Frontal cortex (tissue), 4 donors: ENCODE measurements at places on chromosomes 4 and X. TPM values are rescaled to one million over a fixed set of nuclear protein-coding genes. Genes with fewer than 3 reads are reported as not detected.

Gene FRG2
- not detected for total RNA-seq

Gene RBMXL3
- total RNA-seq: not detected

Gene CDKL5
- 37.5 TPM for total RNA-seq

Gene TEX13D
- total RNA-seq: not detected

Gene GPR78
- total RNA-seq: under 0.01 TPM

DNA sequence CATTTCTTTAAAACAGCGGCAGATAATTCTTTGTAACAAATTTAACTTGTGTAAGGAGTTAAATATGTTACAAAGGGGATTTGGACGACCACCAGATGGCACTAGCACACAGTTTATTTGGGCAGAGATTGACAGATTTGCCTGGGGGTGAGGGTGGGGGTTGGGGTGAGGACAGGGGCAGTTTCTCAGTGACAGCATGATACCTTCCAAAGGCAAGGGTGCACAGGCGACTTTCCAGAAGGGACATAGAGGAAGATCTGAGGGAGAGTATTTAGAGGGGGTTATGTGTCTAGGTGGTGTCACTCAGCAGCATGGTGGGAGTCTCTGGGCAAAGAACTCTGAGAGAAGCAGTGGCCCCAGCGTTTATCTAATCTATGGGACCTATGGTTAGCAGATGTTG is 9.6 kb upstream of the TMA16 start:
- DNase-seq: peak; percentile 26

DNA sequence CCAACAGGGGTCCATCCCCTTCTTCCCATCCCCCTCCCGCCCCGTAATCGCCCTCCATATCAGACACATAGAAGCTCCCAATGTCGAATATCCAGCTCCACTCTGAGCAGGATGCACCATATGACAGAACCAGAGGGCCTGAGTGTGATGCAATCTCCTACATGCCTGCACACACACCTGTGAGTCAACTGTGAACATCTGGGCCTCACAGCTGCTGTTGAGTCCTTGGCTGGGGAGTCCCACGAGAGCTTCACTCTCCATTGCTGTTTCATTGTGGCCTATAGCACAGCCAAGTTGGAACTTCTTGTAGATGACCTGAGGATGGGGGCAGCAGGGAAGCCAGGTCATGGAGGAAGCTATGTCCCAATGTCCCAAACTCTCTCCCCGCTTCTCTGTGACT is 8.2 kb downstream of the SLC38A5 start:
- no peak for DNase-seq

DNA sequence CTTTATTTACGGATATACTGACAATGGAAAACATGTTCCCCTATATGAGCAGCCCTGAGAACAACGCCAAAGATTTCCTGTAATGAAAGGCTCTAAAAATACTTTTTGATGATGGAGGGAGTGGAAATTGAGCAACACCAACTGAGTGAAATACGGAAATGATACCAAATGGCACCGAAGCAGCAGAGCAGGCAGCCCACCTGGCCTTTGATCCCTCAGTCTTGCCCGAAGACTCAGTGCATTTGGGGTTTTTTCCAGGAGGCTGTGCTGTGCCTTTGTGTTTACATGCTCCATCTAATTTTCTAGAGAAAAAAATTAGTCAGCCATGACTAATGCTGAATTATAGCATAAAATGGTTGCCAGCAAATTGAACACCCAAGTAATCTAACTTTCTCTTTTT is 169.9 kb upstream of the RBPJ start:
- DNase-seq: no peak

- no peak for DNase-seq
Observed at GRCh38 chrX:91137883-91138282, 296.8 kb upstream of the PABPC5 start.

- no peak for DNase-seq
Observed at GRCh38 chr4:10144966-10145365, 28.4 kb upstream of the WDR1 start.

DNA sequence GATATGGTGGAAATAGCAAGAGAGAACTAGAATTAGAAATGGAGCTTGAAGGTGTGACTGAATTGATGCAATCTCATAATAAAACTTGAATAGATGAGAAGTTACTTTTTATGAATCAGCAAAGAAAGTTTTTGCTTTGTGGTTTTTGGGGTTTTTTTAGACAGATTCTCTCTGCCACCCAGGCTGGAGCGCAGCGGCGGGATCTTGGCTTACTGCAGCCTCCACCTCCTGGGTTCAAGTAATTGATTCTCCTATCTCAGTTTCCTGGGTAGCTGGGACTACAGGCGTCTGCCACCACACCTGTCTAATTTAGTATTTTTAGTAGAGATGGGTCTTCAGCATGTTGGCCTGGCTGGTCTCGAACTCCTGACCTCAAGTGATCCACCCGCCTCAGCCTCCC is 23.7 kb upstream of the NEIL3 start:
- DNase-seq: no peak

- DNase-seq: no peak
Observed at GRCh38 chr4:57492251-57492878, 382.2 kb upstream of the IGFBP7 start.

- DNase-seq: no peak
Observed at GRCh38 chr4:95798727-95799126, 41.2 kb upstream of the PDHA2 start.
